ENCODE measurements at places on chromosomes 12 and 14.

DNA sequence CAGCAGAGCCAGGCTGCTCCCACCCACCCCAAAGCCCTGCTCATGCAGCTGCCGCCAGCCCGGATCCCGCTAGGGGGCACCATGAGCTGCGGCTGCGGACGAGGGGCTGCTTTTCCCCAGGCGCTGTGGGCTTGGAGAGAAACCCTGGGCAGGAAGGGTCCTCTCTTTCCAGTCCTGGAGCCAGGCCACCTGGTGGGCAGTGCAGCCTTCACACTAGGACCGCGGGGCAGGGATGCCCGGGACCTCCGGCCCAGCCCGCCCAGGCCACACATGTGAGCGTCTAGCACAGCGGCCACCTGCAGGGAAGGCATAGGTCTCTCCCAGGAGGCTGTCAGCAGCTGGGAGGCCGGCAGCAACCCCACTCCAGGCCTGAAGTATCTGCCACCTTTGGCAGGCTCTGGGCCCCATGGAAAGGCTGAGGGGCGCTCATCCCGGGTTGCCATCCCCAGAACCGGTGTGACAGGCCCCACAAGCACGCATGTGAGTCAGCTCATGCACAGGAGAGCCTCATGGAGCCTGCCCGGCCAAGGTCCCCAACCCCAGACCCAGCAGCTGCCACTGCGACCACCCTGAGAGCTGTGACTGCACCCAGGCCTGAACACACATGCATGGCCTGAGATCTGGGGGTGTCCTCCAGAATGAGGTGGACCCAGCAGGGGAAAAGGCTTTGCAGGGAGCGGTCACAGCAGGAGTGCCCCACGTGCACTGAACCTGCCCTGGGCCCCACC is 280.0 kb upstream of the RTL1 start:
- DNase-seq: no peak

DNA sequence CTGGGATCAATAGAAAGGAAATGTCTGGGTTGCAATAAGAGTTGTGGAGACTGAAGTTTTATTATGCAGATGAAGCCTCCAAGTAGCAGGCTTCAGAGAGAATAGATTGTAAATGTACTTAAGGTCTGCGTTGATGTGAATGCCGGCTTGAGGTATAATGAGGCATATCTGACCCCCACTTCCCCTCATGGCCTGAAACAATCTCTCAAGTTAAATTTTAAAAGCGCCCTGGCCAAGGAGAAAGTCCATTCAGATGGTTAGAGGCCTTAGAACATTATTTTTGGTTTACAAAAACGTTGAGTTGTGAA is 28.3 kb upstream of the HIGD1C start:
- no peak for DNase-seq

GRCh38 chr12:64998371-64999147 is 122.5 kb downstream of the WIF1 start:
- DNase-seq: no peak

DNA sequence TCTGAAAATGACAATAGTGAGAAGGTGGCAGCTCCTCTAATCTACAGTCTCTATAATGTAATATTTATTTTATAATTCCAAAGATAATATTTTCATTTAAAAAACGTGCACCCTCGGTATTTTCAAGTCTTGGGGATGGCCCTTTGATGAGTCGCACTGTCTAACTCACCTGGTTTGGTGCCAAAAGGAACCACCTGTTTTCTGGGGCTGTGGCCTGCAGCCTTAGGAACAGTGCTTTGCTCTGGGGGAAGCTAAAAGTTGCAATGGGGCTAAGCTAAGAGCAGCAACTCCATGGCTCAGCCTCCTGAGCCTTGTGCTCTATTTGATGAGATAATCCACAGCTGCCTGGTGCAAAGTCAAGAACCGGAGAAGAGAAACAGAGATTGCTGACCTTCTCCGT is 6.4 kb upstream of the ENDOU start:
- no peak for DNase-seq

DNA sequence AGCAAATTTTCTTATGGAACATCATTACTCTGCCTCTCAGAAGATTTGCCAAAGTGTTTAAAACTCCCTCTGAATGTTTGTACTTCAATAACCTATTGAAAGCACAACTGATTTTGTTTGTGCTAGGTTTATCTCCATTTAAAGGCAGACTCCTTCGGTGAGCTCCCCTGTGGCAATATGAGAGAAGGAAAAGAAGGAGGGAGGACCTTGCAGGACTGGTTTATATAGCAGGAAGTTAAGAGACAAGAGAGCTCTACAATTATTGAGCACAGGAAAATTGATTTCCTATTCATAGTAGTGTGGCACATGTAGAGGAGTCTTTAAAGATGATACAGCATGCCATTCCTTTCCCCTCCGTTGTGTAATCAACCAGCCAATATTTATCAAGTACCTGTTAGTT is 75.5 kb downstream of the PDE3A start:
- no peak for DNase-seq
